ENCODE measurements at places on chromosomes 7 and 10.

DNA sequence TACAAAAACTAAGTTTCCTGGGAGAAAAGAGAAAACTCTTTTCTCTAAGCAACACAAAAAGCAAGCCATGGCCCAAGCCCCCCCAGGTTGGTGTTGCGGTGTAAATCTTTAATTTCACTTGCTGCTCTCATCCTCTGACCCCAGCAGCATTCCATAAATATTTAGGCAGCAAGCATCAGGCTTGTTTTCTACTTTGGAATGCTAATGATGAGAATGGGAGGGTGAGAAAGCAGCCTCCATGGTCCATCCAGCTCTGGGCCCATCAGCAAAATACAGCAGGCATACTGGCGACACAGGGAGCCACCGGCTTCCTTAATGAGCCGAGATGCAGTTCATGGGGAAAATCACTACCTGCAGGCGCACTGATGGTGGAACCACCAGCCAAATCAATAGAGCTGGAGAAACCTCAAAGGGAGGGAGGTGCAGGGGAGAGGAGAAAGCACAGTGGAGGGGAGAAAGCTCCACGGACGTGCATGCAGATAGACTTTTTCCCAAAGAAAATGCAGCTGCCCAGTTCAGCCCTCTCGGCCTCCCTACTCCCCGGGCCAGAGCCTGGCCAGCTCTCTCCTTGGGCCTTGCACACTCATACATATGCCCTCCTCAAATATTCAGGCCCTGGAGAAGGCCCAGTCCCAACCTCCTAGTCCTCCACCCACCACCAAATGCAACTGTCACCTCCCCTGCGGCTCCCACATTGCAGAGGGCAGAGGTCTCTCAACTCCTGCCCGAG, 131.9 kb downstream of the GRID1 start:
- no peak for DNase-seq

DNA sequence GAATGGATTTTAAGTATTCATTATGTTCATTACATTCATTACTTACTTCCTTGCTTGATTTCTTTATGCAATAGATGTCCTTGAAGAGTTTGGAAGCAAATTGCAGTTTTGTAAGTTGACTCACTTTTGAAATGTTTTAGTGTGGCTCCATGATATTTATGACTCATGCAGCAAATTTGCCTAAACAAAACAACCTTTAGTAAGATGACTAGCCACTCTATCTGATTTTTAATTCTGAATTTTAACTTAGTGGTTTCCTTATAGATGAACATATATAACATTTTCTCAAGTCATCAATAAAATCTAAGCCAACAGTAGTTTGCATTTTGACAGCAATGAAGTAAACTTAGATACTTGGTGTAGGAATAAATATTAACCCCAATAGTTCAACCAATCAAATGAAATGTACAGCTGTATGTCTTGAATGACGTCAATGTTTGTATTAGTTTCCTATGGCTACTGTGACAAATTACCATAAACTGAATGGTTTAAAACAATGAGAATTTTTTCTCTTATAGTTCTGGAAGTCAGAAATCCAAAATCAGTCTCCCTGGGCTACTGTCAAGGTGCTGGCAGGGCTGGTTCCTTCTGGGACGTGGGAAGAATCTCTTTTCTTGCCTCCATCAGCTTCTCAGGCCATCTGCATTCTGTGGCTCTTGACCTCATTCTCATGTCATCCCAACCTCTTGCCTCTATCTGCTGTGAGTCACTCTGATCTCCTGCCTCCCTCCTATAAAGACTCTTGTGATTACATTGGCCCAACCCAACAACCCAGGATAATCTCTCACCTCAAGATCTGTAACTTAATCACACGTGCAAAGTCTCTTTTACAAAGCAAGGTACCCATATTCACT, 73.4 kb downstream of the AHR start:
- no peak for DNase-seq

DNA sequence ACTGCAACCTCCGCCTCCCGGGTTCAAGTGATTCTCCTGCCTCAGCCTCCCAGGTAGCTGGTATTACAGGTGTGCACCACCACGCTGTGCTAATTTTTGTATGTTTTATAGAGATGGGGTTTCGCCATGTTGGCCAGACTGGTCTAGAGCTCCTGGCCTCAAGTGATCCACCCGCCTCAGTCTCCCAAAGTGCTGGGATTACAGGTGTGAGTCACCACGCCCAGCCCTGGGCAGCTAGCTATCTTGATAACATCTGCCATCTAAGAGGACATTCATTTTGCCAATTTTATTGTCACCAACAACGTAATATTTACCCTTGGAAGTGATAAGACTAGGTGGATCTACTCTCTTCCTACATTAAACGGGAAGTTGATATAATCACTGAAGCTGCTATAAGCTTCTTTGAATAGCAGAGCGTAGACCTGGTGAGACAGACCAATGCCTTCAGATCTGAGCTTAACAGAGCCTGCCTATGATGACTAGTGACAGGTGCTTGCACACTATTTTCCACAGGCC, 39.7 kb upstream of the SLC35B4 start:
- DNase-seq = no peak

DNA sequence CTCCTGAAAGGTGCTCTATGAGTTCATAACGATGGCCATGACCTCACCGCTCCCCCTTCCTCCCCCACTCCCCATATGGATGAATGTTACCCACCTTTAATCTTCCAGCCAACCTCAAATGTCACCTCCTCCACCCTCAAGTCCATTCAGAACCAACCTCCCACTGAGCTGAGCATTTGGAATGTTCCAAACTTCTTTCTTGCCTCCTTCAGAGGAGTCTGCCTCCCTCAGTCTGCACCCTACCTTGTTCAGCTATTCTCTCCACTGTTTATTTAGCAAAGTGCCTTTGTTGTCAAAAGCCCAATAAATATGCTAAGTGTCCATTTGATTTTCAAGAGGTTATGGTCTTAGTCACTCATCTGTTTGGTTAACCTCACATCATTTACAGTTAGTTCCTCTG, 22.9 kb upstream of the MTPAP start:
- no peak for DNase-seq

DNA sequence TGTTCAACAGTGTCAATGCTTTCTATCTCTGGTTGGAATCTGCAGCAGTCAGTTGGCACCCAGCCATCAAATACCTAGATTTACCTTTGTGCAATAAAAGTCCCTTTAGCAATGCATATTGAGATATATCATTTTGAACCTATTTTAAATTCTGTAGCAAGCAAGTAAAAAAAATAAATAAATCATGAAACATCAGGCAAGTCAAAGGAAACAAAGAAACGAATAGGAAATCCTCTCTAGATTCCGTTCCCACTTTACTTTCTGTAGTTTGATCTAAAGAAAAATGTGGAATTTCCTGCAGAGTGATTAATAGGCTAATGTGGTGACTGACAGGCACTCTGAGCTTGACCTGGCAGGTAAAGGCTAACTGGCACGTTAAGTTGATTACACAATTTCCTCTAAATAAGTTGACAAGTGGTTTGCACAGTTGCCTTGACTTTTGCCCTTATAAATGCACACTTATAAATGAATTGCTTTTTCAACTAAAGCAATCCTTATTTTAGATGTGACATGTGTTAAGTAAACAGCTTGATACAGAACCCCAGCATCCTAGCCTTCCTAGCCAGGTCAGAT, 208.1 kb upstream of the TCF7L2 start:
- DNase-seq = no peak

DNA sequence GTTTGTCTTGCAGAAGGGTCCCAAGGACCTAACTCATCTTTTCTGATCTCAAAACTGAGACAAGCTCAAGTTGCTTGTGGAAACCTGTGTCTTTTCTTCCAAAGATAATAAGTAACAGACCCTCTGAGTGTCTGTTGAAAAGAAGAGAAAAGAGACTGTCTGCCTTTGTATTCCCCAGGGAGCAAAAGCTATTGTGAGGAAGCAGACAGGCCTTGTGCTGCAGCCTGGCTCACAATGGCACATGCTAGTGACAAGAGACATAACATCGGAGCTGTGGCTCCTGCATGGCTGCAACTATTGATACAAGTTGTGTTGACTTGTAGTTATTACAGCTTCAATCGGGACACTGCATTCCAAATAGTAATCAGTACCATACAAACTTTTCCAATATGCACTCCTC, 202.9 kb downstream of the DKK1 start:
- DNase-seq = no peak

GRCh38 chr7:136049818-136050461, 72.8 kb upstream of the MTPN start:
- no peak for DNase-seq

DNA sequence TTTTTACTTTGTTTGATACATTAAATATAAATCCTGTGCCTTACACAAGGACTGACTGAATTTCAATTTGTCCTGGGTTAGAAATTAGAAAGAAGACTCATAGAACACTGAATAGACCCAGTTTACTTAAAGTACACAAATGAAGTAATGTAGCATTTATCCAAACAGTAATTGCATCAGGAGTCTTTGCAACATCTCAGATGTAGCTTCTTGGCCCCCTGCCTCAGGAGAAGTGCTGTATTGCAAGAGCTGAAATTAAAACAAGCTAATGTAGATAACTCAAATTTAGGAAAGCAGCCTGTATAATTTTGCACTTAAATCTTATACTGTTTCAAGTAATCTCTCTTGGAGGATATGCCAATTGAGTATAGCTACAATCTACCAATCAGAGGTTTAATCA, 54.3 kb upstream of the KCND2 start:
- no peak for DNase-seq

GRCh38 chr7:43390576-43390975, 192.3 kb upstream of the STK17A start:
- DNase-seq = no peak

- no peak for DNase-seq
These were observed 147.9 kb upstream of the FRMD4A start for GRCh38 chr10:14478604-14479003.

DNA sequence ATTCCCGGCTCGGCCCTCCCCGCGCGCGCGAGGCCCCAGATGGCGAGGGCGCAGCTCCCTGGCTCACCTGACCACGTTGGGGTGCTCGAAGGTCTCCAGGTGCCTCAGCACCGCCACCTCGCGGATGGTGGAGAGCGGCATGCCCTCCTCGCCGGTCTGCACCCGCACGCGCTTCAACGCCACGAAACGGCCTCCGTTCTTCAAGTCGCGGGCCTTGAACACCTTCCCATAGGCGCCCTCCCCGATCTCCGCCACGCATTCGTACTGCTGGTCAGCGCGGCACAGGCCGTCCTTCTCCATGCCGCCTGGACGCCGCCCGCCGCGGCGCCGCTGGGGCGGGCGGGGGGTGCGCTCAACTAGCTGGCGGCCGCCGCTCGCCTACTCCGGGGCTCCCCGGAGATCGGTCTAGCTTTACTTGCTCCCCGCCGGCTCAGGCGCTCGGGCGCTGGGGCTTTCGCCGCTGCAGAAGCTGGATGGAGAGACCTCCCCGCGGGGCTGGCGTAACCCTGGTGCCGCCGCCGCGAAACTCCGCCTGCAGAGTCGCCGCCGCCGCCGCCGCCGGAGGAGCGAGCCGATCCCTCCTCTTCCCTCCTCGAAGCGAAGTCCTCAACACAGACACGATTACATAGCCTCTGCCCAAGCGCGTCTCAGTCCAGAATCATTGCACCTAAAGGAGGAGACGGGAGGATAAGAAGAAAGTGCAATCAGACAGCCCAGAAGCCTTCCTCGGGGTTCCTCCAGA, 3.2 kb downstream of the CDK6 start:
- DNase-seq = peak; percentile 84

All from stimulated activated CD8-positive, alpha-beta memory T cell treated with anti-CD3 and anti-CD28 coated beads, Interleukin-15, amount 100 ng/mL, for 48 hours (primary cell).